Ascending aorta (tissue), 2 donors: ENCODE measurements at places on chromosomes 1 and 21.

DNA sequence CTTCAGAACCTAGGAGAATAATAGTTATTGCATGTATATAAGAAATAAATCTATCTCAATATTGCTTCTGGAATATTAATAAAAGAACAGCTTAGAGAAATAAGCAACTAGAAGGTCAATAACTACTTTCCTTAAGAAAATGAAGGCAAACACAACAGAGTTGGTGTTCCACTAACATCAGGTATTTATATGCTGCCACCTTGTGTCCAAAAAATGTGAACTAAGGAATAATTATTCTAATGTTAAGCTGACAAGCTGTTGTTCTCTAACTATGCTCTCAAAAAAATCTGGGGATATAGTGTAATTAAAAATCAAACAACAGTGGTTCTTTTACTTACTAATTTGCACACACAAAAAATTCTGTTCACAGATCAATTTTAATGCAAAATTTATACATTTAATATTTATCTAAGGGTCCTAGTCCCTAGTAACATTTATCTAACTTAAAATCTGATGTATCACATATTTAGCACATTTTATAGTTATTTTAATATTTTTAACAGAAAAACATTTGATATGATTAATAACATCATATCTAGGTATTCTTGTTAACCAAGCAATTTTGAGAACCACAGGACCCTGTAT is 39.6 kb downstream of the UCHL5 start:
- no peak for DNase-seq

GRCh38 chr1:212297338-212297737 is 12.1 kb downstream of the PPP2R5A start:
- no peak for DNase-seq

DNA sequence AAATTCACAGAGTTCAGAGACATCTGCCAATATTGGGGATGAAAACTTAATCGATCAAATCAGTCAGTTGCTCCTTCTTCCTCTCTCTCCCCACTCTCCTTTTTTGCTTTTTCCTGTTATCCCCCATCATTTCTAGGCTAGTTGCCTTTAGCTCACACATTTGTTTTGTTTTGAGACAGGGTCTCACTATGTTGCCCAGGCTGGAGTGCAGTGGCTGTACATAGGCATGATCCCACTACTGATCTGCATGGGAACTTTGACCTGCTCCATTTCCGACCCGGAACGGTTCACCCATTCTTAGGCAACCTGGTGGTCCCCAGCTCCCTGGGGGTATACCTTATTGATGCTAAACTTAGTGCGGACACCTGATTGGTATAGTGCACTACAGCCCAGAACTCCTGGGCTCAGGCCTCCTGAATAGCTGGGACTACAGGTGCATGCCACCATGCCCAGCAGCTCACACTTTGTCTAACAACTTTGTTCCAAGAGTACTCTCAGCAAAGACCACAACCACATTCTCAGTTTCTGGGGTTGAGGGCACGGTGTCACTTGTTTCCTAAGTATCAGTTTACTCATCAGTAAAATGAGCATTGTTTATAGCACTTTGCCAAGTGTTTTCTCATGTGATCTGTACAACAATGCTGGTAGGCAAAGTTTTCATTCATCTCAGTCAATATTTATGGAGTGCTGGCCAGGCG is 6.7 kb upstream of the ELOA start:
- no peak for DNase-seq

GRCh38 chr1:221692643-221693042 is 49.2 kb downstream of the DUSP10 start:
- DNase-seq = no peak

- no peak for DNase-seq
These were observed 146.6 kb downstream of the VPS13D start for GRCh38 chr1:12376236-12377045.

DNA sequence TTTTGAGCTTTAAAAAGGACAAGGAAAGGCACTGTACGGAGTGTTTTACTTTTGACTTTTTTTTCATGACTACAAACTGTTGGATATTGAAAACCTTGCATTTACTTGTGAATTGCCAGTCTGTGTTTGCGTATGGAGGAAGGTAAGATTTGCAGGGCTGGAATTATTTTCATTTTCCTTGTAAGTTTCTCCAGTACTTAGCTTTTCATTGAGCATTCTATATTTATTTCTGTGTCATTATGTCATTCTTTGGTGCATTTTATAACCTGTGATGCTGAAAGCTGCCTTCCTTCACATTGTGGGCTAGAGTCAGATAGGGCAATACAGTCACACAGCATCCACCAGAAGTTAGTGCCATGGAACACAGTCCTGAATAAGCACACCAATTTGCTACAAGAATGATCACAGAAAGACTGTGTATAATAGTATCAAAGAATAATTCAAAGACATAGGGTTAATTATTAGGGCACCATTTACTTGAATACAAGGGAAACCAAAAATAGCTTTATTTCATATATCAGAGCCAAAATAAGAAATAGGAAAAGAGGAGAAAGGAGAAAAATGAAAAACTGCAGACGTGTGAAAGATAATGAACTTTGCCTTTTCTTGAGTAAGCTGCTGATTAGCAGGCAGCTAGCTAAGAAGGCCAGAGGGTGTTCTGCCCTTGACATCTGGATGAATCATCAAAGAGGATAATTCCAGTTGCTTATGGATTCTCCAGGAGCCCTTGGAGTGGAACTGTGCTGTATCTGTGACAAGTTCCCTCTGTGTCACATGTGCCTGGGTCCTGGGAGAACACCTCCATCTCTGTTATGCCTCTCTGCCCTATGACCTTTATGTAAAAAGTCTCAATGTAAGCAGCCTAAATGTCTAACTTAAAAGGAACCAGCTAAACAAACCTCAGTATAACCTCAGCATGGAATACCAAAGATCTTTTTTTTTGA is 8.0 kb upstream of the FAM20B start:
- no peak for DNase-seq
